Neuronal stem cell (in vitro differentiated cells): ENCODE measurements at places on chromosomes 3 and 15.

GRCh38 chr3:89783341-89783927 lies 676.0 kb downstream of the EPHA3 start:
- DNase-seq = no peak

DNA sequence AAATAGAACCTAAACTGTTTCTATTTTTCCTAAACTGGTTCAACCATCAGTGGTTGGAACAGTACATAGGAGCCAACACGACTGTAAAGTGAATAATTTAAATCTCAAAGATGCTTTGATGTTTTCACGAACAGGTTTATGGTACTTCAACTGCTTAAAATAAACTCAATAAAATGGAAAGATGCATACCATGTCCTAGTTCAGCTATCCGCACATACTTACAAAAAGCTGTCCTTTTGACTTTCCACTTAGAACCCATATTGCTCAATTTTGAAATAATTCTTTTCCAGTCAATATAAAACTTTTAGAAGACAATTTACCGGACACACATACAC lies 902 bp downstream of the CMTM6 start:
- no peak for DNase-seq

GRCh38 chr15:81133782-81134461 lies at the start of gene CFAP161:
Gene CFAP161, plus strand, starts transcription at chr15:81134270. Its CDS starts 60 bp downstream, at chr15:81134330.
- peak; percentile 84 for DNase-seq

DNA sequence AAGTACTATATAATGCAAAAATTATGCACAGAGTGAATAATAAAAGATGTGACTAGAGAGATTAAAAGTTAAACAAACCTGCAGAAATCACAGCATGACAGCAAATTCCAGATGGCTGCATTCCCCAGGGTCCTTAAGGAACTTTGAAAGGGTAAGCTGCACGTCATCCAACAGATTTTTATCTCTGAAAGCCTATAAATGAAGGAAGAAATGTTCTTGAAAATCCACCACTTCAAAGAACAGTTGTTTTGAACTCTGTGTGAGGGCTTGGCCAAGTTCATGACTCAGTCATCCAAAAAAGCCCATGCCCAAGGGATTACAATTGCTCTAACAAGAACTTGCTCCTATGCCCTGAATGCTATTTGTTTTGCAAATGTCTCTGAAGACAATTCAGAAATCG lies 603.6 kb downstream of the PLOD2 start:
- no peak for DNase-seq

GRCh38 chr3:69389520-69390248 lies 3.8 kb upstream of the FRMD4B start:
- DNase-seq = no peak
